ENCODE measurements at places on chromosomes 2 and 18.

- no peak for DNase-seq
Observed at GRCh38 chr2:187102381-187102780, 253.4 kb upstream of the ZSWIM2 start.

GRCh38 chr2:192087398-192087958 is 107.3 kb downstream of the TMEFF2 start:
- no peak for DNase-seq

- no peak for DNase-seq
Observed at GRCh38 chr18:9017905-9018227, 84.6 kb upstream of the NDUFV2 start.

- DNase-seq: no peak
Observed at GRCh38 chr2:95393901-95394300, 8.6 kb upstream of the FAHD2A start.

DNA sequence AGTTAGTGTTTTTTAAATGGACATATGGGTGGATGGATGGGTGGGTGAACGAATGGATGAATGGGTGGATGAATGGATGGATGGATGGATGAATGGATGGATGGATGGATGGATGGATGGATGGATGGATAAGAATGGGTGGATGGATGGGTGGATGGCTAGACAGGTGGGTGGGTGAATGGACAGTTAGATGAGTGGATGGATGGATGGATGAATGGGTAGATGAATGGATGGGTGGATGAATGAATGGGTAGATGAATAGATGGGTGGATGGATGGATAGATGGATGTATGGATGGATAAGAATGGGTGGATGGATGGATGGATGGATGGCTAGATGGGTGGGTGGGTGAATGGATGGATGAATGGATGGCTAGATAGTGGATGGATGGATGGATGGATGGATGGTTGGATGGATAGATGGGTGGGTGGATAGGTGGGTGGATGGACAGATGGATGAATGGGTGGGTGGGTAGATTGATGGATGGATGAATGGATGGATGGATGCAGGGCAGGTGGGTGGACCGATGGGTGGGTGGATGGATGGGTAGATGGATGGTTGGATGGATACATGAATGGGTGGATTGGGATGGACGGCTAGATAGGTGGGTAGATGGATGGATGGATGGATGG is 64.0 kb downstream of the CTIF start:
- no peak for DNase-seq

DNA sequence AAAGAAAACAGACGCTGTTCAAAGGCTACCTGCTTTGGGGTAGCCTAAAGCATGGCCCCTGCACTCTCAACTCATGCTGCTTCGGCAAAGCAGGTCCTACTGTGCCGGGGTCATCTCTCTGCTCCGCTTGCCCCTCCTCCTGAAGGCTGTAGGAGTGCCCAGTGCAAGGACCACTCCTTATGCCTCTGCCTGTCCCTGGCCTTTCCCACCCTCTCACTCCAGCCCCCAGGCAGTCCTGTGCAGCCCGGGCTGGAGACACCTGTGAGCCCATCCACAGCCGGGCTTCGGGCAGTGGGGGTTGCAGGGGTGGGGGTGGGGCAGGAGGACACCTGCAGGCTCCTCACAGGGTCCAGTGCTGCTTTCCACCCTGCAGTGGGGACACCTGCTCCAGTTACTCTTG is 69.1 kb downstream of the ACKR3 start:
- no peak for DNase-seq

GRCh38 chr2:35891528-35891927 is 464.1 kb upstream of the CRIM1 start:
- no peak for DNase-seq

DNA sequence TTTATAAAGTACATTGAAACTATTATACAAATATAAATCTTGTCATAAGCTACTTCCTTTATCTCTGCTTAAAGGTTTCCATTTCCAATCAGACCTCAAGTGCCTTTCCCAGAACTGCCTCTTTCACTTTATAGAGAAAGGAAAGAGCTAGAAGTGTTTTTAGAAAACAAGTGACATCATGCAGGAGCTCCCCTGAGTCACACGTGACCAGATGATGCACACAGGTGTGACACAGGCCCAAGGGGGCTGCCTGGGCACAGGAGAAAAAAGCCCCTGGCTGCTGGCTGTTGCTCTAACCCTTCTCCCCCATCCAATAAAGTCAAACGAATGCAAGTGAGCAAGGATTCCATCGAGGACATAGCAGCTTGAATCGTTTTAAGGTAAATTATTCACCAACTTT is 21.4 kb upstream of the SH3BP4 start:
- DNase-seq: no peak

GRCh38 chr2:232744963-232745362 is 31.4 kb downstream of the KCNJ13 start:
- no peak for DNase-seq

DNA sequence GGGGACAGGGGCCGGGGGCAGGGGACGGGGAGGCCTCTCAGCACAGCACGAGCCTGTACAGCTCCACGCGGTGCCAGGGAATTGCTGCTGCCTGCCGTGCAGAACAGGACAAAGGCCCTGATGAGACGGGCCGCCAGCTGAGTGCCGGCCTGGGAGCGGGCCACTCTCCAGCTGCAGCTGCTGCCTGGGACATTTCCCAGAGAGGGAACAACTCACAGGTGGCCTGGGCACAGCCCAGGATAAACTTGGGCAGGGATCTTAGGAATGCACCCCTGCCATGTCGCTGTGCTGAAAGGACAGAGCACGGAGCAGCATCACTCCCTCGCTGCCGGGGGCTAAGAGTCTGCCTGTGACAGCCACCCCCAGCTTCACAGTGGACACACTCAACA is 38.8 kb downstream of the CENPO start:
- DNase-seq: no peak

GRCh38 chr2:120993661-120994060 is 258.0 kb downstream of the GLI2 start:
- no peak for DNase-seq

DNA sequence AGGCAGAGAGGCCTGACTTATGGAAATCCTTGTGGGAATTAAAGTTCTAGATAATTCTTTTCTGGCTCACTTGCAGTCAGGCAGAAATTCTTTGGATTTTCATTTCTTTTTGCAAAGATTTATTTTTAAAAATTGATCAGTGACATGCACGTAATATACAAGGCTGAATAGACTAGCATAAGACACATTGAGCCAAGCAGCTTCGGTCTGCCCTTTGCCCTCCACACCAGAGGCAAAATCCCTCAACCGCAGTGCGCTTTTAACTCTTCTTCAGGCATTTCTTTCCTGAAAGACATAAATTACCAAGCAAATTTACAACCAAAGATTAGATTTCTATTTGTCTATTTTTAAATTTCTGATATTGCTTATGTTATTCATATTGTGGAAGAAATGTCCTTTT is 227.9 kb downstream of the LOXHD1 start:
- no peak for DNase-seq

DNA sequence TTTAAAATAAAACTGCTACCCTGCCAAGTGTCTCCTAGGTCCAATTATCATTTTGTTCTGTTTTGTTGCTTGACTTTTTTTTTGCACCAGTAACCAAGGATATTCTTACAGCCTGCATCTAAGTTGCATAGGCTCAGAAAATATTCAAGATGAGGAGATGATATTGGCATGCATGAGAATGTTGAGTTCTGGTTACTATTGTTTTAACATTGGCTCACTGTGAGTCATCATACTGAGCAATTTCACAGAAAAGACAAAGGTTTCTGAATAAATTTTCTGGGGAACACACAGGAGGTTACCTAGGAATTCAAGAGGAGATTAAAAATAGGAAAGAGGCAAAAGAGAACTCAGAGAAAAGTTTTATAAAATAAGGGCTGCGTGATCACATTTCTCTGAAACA is 84.8 kb upstream of the POU3F3 start:
- no peak for DNase-seq

- DNase-seq: no peak
Observed at GRCh38 chr2:39228413-39229209, 15.2 kb downstream of the CDKL4 start.
